Activated CD8-positive, alpha-beta memory T cell treated with anti-CD3 and anti-CD28 coated beads for 1 hour (primary cell): ENCODE measurements at places on chromosomes 12 and 14.

- DNase-seq = no peak
These were observed 33.4 kb upstream of the SMOC1 start for GRCh38 chr14:69845787-69846186.

GRCh38 chr12:8145754-8146441, 10.9 kb upstream of the ZNF705A start:
- no peak for DNase-seq

GRCh38 chr12:241266-241665, 21.4 kb downstream of the SLC6A13 start:
- DNase-seq = no peak

- no peak for DNase-seq
These were observed 708 bp upstream of the TCTN1 start for GRCh38 chr12:110613071-110613770.

- no peak for DNase-seq
These were observed 40.3 kb downstream of the BRAP start for GRCh38 chr12:111645433-111645832.

DNA sequence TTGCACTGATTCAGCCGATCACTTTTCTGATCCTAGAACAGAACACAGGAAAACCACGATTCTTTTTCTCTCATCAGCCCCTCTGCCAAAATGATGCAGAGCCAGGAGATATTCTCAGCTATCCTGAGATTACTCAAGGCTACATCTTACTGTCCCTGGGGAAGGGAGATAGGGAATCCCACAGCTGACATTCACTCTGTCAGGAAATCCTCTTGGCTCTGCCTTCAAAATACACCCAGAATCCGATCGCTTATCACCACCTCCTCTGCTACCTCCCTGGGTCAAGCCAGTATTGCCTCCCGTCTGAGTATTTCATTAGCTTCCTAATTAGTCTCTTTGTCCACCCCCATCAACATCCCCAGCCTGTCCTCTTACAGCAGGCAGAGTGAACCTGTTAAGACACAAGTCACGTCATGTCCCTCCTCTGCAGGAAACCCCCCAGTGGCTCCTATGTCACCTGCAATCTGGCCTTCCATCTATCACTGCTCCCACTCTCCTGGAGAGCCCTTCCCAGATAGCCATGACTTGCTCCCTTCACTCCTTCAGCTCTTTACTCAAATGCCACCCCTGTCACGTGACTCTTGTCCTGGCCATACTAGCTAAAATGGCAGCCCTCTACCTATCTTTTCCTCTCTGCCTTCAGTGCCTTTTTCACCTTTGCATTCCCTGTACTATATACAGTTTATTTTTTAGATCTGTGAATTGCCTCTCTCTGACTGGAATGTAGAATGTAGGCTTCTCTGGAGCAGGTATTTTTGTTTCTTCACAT, 70.3 kb downstream of the GALNT4 start:
- DNase-seq = no peak
